ENCODE measurements at places on chromosomes 6 and 20.

DNA sequence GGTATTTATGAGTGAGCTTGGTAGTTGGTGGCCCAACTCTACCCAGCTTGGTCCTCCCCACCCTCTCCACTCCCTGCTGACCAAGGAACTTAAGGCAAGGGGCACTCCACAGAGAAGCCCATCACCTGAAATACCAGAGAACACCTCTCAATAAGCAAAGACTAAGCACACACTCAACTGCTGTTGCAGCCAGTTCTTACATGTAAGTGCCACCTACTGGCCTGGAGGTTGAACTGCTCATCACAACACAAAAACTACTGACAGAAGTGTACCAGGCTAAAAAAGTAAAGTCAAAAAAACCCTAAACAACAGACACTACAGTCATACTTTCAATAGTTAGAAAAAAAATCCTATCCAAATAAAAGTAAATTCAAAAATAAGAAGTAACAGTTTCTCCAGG lies 146.2 kb downstream of the FAM83B start:
- DNase-seq = no peak

- no peak for DNase-seq
Observed at GRCh38 chr6:119965008-119965407, 615.4 kb upstream of the MAN1A1 start.

GRCh38 chr20:48425817-48426612 lies 401.8 kb downstream of the PREX1 start:
- DNase-seq = no peak

DNA sequence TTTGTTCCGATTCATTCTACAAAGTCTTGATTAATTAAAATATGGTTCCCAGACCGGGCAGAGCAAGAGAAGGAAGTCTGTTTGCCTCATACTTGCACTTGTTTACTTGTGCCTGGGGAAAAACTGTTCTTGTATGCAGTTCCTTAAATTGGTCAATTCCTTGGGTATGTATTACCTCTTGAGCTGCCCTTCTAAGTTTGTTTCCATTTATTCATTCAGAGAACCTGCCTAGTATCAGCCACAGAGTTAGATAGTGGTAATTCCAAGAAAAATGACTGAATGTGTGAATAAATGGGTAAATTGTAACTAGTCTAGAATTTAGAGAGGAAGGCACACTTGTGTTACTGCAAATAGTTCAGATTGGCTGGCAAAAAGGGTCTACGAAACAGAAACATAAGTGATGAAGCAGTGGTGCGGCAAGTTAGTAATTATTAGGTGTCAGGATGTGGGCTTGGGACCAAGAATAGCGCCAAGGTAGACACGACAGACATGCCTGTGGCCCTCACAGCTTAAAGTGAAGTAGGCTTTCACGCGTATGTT lies 525 bp upstream of the MAK start:
- DNase-seq = no peak

DNA sequence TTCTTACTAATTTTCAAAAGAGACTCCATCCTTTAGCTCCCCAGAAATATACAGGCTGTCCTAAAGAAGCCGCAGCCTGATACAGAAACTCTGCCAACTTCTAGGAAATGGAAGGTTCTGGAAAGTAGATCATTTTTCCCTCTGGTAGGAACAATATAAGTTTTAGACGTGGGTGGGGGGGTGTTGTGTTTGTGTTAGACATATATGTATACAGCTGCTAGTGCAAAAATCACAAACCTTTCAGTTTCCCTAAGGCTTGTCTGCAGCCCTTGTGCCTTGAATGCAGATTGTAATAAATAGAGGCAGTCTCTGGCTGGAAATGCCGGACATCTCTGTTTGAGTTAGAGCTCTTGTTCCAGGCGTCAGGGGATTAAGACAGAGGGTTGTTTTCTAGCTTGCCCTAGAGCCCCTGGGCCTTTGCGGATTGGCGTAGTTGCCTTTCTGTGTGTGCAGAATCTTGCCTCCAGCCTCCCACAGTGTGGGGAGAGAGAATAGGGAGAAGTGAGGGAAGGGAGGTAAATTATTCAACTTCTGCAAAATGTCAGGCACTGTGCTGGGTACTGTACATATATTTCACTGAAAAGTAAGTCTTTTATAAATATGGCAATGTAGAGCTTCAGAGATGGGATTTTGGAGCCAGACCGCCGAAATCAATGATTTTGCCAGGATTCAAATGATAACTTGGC lies 269.7 kb downstream of the PRL start:
- no peak for DNase-seq

DNA sequence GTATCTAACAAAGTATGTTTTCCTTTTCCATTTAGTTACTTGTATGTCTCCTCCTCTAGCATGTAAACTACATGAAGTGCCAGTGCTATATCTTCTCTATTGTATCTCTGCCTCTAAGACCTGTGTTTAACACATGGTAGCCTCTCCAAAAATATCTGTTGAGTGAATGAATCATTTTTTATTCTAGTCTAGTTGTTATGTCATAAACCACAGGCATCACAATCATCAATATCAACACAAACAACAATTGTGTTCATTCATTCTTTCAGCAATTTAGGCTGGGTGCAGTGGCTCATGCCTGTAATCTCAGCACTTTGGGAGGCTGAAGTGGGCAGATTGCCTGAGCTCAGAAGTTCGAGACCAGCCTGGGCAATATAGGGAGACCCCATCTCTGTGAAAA lies 111.6 kb upstream of the EYA4 start:
- no peak for DNase-seq

DNA sequence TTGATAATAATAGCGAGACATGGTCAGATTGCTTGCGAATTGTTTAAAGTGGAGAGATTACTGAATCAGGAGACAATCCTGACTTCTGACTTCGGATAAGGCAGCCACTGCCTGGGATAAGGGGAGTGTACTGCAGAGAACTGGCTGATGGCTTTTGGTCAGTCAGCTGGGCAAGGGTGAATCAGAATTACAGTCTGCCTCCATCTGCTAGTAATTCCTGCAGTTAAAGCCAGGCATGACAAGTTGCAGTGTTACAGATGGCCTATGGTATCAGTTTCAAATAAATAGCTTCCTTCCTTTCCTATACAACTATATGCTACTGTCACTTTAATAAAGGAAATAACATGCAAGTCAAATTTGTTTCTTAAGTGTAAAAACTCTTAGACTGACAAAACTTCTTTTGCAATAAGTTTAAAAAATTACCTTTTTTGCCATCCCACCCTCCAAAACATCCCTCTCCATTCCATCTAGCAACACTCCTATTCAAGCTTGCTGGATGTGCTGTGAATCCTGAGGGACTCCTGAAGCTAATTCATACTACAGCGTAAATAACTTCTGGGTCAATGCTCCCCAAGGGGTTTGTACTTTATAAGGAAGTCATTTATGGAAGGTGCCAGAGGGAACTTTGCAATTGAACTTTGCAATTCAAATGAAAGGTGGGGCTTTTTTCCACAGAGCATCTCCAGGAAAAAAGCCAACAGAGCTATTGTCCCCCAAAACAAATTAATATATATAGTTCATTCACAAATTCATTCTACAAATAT lies 245.2 kb downstream of the ADGRB3 start:
- no peak for DNase-seq

DNA sequence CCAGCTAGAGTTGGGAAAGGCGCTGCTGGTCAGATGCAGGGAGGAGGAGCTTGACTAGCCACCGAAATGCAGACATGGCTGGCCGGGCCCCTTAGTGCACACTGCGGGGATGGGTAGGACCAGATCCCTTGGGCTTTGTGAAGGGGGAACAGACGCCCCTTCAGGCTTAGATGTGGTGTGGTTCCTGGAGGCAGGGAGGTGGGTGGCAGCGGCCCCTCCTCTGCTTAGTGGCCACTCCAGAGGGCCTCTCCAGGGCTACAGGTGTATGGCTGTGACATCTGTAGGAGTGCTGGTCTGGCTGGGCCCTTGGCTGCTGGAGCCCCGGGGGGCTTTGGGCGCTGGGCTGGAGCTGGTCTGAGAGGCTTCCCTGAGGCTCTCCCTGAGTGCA lies 5.9 kb downstream of the CCND3 start:
- DNase-seq = no peak

GRCh38 chr6:20657274-20657800 lies 123.1 kb downstream of the CDKAL1 start:
- DNase-seq = no peak

Data from DMS79 (cell line).